EL (cell line): ENCODE measurements at places on chromosomes 16 and 17.
A peak's percentile ranks its signal among the peaks of the same experiment; 100 is the strongest.

DNA sequence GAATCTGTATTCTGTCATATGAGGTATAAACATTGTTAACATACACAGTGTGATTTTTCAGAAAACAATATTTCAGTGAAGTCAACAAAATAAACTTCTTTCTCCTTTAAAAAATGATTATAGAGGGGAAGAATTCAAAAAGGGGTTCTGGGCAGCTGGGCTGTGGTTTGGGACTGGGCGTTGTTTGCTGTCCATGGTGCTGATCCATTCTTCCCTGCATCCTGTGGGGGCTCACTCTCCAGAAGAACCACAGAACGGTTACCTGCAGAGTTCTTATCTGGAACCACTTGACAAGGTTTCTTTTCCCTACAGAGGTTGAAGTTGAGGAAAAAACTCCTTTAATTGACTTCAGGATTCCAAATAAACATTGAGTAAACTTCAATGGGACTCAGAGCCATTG, 1091.0 kb downstream of the CDH8 start:
- DNase-seq = no peak

DNA sequence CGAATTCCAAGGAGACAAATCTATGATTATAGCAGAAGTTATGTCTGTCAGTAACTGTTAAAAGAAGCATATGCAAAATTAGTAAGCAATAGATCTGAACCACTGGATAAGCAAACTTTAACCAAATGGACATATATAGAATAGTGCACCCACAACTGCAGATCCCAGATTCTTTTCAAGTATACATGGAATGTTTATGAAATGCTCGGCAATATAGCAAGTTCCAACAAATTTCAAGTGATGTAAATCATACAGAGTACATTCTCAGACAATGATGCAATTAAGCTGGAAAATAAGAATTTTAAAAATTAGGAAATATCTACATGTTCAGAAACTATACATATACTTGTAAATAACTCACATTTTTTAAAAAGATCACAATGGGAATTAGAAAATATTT, 8.4 kb upstream of the HELZ start:
- peak; percentile 7 for DNase-seq

GRCh38 chr17:64334851-64335250, 55.8 kb downstream of the PECAM1 start:
- no peak for DNase-seq

DNA sequence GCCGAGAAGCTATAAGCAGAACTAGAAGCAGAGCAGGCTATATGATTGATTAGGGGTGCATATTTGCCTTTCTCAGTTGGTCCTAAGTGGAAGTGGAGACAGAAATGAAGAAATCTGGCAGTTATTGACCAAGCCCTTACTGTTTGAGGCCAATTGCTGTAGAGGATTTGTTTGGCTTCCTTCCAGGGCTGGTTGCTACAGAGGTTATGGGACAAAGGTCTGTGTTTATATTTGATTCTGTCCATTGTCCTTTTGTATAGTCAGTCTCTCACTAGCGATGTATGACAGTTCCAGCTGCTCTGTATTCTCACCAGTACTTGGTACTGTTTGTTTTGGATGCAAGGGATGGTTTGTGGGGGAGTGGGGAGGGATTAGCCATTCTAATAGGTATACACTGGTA, 7.3 kb upstream of the ALOX15 start:
- no peak for DNase-seq
